ENCODE measurements at places on chromosomes 11 and 22. TPM values are rescaled to one million over a fixed set of nuclear protein-coding genes. Genes with fewer than 3 reads are reported as not detected.

DNA sequence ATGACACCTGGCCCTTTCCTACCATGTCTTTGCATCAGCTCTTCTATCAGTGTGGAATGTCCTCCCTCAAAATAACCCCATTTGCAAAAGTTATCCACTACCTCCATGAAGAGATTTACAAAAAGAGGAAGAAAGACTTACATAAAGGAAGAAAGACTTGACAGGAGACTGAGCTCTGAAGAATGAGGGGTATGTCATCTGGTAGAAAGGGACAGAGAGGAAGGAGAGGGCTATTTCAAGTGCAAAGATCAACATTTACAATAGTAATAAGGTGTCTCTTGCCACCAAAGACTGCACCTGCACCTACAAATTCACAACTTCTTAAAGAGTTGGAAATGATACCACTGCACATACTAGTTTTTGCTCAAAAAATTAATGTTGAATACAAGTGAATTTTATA, 18.2 kb downstream of the PAK1 start:
- no peak for DNase-seq

- DNase-seq = no peak
These were observed 81.7 kb downstream of the MPPED2 start for GRCh38 chr11:30504468-30504867.

GRCh38 chr22:20421507-20421874, 16.1 kb downstream of the SCARF2 start:
- DNase-seq = no peak

- no peak for DNase-seq
These were observed 157.7 kb downstream of the MAML2 start for GRCh38 chr11:96185220-96185768.

GRCh38 chr22:48926136-48926535, 901.5 kb downstream of the BRD1 start:
- no peak for DNase-seq

DNA sequence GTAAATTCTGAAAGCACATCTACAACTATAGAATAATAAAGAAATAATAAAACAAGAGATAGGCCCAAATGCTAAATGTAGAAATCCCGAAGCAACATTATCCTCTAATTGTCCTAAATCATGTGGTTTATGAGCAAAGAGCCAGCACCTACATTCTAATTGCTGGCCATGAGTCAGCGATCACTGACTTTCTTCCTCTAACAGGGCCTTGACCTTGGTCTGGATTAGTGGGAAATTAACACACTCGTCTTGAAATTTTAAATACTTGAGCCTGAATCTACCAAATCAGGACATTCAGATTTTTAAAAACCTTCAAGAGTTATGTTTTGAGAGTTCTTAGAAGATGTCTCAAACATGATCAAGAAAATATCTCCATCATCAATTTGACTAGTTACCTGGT, 727.6 kb downstream of the METTL15 start:
- DNase-seq = peak; percentile 54

- no peak for DNase-seq
These were observed 10.9 kb downstream of the PDGFB start for GRCh38 chr22:39233710-39234471.

GRCh38 chr11:36153551-36153950, 135.7 kb downstream of the COMMD9 start:
- no peak for DNase-seq

DNA sequence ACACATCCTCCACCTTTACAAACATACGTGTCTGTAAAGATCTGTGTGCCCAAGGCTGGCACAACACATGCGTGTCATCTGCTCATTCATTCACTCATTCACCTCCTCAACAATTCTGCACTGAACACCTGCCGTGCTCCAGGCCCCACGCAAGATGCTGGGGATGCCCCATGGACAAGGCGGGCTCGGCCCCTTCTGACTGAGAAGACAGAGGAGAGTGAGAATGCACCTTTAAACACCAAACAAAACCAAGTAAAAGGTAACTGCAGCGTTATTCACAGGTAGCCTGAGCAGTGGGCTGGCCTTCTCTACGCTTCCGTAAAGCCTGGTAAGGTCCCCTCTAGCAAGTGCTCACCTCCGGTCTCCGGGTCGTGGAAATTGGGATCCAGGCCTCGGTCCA, 142.8 kb downstream of the SHANK2 start:
- DNase-seq = no peak

Gene ANGPTL5
- not detected for total RNA-seq

- DNase-seq = no peak
These were observed 89.5 kb downstream of the CELSR1 start for GRCh38 chr22:46447906-46448305.

Gene H19
- total RNA-seq = not detected

DNA sequence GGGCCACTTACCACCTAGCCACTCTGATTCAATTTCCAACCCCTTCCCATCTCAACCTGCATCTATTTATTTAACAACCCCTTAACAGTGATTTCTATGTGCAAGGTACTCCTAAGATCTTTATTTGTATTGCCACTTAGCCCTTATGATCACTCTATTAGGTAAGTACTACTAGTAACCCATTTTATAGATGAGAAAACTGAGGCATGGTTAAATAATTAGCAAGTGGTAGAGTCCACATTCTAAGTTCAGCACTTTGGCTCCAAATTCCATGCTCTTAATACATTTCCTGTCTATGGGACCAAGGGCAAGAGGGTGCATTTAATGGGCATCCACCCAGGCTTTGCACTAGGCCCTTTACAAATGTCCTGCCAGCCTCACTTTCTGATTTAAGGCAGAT, 38.1 kb upstream of the CSNK2A3 start:
- DNase-seq = no peak

- no peak for DNase-seq
These were observed at the start of gene DESI1 for GRCh38 chr22:41620589-41621098. TSS of gene DESI1 (minus strand) at chr22:41621043. CDS start at chr22:41620839, 204 bp downstream.

DNA sequence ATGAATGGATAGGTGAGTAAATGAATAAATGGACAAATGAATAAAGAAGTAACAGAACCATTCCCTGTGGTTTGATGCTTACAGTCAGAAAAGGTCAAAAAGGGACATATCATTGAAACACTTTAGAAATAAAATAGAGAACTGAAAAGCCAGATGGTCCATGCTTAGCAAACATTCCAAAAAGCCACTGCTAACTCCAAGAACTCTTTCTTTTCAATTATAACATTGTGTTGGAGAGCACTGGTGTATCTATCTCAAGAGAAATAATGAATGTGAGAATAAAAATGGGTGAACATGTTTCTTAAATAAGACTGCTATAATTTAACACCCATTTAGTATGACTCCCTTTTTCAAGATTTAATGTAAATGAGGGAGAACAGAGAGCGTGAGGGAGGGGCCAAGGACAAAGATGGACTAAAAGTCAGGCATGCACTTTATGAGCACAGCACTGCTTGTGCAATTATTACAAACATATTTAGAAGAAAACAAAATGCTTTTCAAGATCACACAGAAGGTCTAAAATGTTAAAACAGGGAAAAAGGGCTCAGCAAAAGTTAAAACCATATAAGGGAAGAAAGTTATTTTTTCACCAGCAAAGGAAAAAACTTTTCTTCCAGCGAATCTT, 224.3 kb upstream of the PITPNB start:
- no peak for DNase-seq

Gene UVRAG
- 67.2 TPM for total RNA-seq

GRCh38 chr11:46386674-46387073, 4.9 kb downstream of the CHRM4 start:
- DNase-seq = no peak

GRCh38 chr11:67027483-67027930, 4.6 kb downstream of the SYT12 start:
- no peak for DNase-seq

DNA sequence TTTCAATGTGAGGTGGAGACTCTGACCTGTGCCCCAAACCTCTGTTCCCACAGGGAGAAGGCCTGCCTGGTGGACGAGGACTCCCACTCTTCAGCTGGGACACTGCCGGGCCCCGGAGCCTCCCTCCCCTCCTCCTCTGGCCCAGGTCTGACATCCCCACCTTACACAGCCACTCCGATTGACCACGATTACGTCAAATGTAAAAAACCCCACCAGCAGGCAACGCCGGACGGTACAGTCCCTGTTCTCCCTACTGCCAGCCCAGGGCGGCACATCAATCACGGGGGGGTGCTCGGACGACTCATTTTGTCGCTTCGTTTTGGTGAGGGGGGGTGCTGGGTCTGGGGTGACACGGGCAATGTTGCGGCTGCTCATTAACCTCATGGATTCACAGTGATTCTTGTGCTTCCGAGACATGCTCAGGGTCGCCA, 83.3 kb upstream of the SUSD2 start:
- no peak for DNase-seq

- DNase-seq = no peak
These were observed 30.6 kb upstream of the PANX2 start for GRCh38 chr22:50139843-50140415.

GRCh38 chr22:45529971-45530575, 27.4 kb downstream of the FBLN1 start:
- no peak for DNase-seq

GRCh38 chr11:113725407-113725806, 19.3 kb upstream of the TMPRSS5 start:
- DNase-seq = no peak

DNA sequence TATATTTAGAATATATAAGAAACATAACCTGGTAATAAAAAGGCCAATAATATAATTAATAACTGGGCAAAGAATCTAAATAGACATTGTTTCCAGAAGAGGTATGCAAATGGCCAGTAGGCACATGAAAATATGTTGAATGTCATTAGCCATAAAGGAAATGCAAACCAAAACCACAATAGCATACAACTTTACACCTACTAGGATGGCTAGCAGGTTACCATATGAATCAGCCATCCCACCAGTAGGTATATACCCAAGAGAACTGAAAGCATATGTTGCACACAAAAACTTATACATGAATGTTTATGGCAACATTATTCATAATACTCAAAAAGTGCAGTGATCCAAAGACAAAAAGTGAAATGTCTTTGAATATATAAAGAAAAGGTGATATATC, 2.7 kb upstream of the OR2D2 start:
- no peak for DNase-seq

Measured in pulmonary artery endothelial cell (primary cell).